ENCODE measurements at places on chromosomes 12 and 14.

DNA sequence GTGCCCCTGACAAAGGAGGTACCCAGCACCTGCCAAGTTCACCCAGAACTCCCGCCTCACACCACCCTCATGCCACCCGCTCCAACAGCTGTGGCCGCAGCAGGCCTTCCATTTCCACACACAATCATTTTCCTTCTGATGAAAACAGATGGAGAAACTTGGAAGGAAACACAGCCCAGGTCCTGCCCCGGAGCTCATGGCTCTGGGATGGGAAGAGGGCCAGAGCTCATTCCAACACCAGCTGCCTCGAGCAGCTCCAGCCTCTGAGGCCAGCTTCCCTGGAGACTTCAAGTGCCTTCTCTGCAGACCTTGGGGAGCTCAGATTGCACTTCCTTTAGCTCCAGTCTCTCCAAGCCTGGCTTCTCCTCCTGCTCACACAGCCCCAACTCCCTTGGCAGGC lies 55.1 kb upstream of the CMKLR1 start:
- no peak for DNase-seq

GRCh38 chr12:41956353-41956752 lies 188.3 kb downstream of the GXYLT1 start:
- DNase-seq, result no peak

DNA sequence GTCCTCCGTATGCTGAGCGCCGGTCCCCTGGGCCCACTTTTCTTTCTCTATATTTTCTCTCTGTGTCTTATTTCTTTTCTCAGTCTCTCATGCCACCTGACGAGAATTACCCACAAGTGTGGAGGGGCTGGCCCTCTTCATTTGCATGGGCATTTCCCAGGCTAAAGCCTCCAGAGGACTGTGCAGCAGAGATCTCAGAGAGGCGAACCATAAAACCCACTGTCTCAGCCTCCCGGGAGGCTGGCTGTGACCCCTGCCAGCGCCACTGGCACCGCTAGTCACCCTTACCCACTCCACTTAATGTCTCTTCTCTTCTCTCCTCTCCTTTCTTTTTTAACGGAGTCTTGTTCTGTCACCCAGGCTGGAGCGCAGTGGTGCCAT lies 7.1 kb upstream of the SERPINA9 start:
- DNase-seq, result no peak

DNA sequence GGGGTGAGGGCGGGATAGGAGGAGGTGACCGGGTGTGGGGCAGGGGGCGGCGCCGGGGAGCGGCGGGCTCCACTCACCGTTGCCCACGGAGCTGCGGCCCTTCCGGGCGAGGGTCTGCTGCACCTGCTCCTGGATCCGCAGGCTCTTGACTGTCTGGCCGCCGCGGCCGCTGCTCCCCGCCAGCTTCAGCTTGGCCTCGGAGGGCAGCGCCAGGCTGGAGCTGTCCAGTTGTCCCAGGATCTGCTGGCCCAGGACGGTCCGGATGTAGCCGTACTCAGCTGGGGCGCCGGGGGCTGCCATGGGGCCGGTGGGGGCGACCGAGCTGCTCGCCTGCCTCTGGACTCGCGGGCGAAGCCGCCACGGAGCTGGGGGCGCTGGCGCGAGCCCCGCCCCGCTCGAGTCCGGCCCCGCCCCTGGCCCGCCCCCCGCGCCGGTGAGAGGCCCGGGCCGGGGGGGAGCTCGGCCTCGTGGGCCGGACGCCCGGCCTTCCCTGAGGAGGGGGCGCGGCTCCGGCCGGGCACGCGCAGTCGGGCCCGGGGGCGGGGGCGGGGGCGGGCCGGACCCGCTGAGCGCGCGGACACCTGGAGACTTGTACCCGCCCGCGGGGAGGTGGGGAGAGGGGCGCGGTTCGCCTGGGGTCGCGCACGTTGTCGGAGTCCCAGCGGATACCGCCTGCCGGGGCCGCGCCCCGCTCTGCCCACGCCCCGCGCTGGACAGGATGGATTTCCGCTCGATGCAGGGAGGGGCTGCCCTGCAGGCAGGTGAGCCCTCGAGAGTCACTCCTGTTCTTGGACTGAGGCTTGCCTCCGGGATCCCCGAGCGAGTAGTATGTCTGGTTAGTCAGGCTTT lies at the start of gene PKP2:
Gene PKP2 (minus strand): TSS at position 346 of the 849 bp plus-strand sequence. CDS start 46 bp downstream, at position 300.
- DNase-seq, result peak; percentile 12

DNA sequence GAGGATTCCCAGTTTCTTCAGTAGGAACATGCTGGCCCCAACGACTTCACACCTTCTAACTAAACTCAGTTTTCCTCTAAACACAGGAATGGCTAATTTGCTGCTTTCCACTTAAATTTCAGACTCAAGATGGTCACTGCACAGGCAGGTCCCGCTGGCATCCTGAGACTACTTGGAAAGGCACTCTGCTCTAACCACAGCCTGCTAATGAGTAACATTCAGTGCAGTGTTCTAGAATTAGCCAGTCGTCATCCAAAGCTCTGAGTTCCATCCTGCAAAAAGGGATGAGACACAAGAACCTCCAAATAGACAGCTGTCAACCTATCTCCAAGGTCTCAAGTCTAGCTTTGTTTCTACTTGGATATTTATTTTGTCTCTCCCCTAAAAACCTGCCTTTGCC lies 6.0 kb downstream of the CCDC92 start:
- DNase-seq, result no peak

GRCh38 chr12:113613414-113613813 lies 141.7 kb upstream of the LHX5 start:
- no peak for DNase-seq

- DNase-seq, result no peak
These were observed 46.6 kb downstream of the PPP2R5C start for GRCh38 chr14:101808020-101808641.

GRCh38 chr14:62097072-62097471 lies 334.9 kb downstream of the SNAPC1 start:
- no peak for DNase-seq

DNA sequence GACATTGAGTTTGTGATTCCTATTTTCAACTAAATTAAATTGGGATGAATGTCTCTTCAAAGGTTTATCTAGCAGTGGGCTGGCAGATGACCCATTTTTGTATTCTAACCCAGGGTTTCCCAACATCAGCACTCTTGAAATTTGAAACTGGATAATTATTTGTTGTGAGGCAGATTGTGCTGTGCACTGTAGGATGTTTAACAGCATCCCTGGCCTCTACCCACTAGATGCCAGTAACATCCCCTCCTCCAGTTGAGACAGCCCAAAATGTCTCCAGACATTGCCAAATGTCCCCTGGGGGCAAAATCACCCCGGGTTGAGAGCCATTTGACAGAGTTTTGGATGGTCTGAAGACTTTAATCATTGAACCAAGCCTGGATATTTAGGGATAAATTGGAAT lies 11.1 kb downstream of the DAAM1 start:
- DNase-seq, result no peak

DNA sequence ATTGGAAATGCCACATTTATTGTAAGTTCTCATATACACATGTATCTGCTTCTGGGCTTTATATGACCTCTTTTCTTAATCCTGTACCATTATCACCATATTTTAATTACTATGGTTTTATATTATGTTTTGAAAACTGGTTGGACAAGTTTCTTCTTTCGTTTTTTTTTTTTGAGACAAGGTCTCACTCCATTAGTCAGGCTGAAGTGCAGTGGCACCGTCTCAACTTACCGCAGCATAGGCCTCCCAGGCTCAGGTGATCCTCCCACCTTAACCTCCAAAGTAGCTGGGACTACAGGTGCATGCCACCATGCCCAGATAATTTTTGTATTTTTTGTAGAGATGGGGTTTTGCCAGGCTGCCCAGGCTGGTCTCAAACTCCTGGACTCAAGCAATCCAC lies 44.6 kb downstream of the GALNT4 start:
- DNase-seq, result no peak

- no peak for DNase-seq
These were observed 14.4 kb downstream of the TSFM start for GRCh38 chr12:57796996-57797395.

DNA sequence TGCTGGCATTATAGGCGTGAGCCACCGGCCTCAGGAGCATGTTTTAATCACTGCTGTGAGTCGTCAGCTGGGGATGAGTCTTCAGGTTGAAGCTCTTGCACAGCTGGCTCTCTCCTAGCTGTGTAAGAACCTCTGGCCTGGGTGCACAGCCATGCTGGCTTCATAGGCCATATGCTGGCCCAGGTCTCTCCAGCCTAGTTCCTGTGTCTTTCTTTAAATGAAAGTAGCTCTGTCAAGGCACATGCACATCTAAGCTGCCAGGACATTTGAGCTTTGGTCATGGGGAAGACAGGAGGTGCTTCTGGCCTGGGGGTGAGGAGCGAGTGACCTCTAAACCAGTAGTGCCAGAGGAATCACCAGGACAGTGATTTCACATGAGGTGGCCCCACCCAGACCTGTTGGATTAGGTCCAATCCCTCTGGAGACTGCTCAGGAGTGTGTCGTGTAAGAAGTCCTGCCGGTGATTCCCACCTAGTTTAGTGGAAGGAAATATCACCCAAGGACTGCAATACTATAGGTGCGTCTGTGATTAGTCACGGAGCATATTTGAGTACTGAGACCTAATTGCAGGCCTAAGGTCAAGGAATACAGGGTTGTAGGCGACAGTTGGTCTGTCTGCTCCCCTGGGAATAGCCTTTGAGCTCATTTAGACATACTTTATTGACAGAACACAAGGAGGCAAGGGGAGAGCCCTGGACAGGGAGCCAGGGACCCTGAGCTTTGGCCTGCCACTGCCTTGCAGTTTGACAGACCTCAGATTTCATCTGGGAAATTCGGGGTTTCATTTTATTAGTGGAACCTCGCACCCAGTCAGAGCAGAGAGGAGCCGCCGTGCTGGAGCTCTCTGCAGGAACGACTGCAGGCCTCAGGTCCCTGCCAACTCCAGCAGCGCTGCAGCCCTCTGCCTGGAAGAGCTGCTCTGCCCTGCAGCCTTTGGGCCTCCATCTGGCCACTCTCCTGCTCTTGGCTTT lies 67.0 kb downstream of the ANKRD9 start:
- no peak for DNase-seq

- DNase-seq, result no peak
These were observed 2.6 kb upstream of the SLC35E3 start for GRCh38 chr12:68743356-68743755.

DNA sequence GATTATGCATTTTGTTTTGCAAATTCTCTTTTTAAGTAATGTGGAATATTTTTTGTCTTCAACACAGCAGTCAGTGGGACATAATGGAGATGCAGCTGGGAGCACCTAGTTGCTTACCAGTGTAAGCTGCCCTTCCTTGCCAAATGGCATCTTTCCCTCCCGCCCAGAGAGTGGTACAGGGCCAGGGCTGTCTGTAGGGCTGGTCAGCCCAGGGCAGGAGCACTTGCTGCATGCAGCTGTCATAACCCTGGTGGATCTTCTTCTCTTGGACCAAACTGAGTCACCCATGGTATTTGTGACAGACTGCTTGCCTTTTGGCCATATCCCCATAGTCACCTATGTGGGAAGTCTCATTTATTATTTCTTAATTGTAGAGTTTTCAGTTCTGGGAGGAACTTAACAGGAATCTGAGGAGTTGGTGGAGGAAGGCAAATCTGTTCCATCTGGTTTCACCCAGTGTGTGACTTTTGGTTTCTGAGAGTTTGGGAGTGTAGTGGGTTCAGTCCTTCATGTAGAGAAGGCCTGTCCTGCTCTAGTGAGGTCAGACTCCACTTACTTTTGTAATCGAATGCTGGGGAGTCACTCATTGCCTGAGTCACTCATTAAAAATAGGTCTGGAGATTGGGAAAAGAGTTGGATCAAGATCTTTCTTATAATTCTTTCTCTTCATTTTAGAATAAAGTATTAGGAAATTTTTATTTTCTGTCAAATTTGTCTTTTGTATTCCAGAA lies 62.0 kb upstream of the ASPG start:
- DNase-seq, result no peak

DNA sequence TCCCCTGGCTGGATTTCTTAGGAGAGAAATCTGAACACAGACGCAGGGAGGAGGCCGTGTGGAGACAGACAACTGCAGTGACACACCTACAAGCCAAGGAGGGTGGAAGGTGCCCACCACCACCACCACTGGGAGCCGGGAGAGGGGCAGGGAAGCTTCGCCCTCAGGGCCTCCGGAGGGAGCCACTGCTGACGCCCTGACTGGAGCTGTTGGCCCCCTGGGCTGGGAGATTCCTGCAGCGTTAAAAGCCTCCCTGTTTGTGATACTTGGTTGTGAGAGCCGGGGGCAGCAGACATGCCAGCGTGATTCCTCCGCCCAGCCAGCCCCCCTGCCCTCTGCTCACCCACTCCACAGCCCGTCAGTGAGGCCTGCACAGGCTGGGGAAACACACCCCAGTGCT lies 72.0 kb downstream of the CHGA start:
- DNase-seq, result no peak

- DNase-seq, result no peak
These were observed 79.4 kb upstream of the HIF1A start for GRCh38 chr14:61615743-61616523.

- no peak for DNase-seq
These were observed 128.5 kb upstream of the ATF1 start for GRCh38 chr12:50635364-50635763.

DNA sequence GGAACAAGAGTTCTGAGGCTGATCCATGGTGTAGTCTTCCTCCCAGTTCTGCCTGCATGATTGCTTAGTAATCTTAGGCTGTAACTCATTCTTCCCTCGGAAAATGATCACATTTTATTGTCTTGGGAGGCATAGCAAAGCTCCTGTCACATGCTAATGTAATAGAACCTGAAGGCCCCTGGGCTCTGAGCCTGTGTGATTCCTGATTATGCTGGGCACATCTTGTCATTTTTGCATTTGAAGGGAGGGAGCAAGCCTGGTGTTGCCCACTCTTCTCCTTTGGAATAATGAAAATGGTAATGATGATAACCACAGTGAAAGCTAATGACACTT lies 215.4 kb downstream of the MSRB3 start:
- DNase-seq, result no peak

Measured in globus pallidus (tissue), 1 donor.